ENCODE measurements at places on chromosomes 3 and 15.

- DNase-seq, result no peak
Observed at GRCh38 chr15:55110446-55110845, 86.3 kb downstream of the RSL24D1 start.

DNA sequence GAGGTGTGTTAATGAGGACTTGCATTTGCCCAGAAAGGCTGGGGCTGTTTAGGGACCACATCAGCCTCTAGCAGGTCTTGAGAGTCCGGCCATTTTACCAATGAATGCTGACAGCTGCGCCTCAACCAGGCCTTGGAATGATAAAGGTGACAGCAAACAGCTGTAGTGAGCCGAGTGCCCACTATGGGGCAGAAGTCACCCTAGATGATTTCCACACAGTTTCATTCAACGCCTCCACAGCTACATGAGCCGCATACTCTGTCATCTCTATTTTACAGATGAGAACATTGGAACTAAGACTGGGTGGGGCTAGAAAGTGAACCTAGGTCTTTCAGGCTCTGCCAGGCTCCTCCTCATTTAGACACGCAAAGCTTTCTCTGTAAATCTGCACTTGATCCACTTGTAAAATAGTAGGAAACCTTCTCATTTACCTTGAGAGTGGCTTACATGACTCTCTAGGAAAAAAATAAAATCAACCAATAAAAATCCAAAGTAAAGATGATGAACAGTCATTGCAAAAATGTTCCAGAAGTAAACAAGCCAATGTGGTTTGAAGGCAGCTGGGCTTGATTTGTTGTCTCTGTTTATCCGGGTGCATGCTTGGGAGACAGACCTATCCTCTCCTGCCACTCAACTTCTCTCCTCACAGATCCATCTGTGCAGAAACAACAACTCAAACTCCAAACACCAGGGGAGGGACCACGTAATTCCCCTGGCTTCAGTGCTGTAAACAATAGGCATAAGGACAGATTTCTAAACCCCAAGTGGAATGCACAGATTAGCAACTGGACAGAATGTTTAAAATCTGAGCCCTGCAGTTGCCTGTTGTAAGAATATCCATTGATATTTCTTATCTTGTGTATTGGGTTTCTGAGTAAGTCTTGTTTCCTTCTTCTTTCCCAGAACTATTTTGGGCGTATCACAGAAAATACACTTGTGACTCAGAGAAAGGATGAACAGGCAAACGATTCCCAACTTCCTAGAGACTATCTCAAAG, 31.5 kb upstream of the LDHAL6B start:
- DNase-seq, result peak; percentile 51

- peak; percentile 51 for DNase-seq
Observed at GRCh38 chr3:62873761-62874710, 1.2 kb downstream of the CADPS start.

GRCh38 chr3:13824521-13825310, 55.2 kb downstream of the WNT7A start:
- no peak for DNase-seq

DNA sequence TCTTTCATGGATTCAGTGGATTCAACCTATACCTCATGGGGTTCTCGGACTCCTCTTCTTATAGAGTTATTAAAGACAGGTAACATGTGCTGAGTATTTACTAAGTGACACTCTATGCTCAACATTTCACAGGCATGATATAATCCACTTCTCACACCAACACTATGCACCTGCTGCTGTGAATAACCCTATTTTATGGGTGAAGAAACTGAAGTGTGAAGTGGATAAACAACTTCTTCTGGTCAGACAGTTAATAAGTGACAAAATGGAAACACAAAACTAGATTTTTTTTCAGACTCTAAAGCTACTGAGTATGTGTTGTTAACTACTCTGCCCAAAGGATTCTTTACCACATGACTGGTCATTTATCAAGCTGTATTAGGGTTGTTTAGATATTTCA, 403.5 kb downstream of the DIPK2A start:
- no peak for DNase-seq

DNA sequence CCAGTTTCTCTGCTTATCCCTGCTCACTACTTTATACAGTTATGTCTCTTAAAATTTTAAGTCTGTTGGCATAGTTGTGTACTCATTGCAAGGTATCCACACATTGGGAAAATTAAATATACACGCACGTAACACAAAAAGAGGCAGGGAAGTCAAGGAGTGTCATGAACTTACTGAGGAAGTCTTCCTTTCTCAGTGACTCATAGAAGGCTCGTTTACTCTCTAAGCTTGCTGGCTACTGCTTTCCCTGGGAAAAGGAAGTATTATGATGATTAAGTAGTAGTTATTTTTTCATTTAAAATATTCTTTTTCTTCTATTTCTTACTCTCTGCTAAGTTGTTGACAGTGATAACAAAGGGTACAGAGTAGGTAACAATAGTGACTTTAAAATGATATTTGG, 287.3 kb downstream of the UBE2E2 start:
- no peak for DNase-seq

DNA sequence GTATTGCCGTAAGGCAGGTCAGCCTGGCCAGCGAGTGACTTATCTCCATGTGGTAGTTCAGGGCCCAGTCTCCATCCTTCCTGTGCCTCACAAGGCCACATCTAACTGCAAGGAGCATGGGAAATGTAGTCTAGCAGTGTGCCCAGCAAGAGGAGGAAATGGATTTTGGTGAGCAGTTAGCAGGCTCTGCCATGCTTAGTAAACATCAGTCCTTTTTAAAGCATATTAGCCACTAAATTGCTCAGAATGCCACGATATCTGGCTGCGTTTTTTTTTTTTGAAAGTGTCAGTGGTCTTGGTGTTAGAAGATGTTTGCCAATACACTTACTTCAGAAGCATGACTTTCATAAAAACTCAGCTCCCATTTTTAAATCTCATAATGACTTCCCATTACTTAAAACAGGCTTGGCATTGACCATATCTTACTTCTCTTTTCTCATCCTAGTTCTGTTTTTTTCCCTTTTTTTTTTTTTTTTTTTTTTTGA, 470.2 kb upstream of the TPRG1 start:
- no peak for DNase-seq

- DNase-seq, result no peak
Observed at GRCh38 chr15:48536681-48537091, 108.8 kb downstream of the FBN1 start.

GRCh38 chr15:43235536-43235935, 14.7 kb upstream of the EPB42 start:
- DNase-seq, result no peak

DNA sequence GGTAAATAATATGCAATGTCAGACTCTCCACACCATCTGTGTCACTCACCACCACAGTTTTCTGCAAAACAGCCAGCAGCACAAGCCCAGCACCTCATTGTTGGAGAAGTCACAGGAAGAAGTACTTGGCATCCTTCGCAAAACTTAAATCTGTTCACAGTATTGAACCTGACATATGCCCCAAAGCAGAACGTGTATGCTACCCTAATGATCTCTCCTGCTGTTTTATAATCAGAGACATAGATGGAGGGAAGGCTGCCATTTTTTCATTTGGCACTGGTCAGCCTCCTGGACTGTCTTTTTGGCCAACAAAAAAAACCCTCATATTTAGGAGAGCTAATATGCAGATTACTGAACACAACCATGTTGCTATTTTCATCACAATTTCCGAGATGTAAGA, 1272.9 kb downstream of the ROBO1 start:
- DNase-seq, result no peak

DNA sequence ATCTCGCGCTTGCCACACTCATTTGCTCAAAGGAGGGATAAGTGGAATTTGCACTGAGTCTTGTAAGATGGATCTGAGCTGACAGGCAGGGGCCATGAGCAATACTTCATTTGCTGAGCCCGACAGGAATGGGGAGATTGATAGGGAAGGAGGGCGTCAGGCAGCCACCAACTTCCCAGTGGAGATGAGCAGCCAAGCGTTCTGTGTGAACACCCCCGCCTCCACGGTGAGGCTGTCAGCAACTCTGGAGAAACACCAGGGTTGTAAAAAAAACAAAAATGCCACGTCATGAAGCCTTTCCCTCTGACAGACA, 36.8 kb downstream of the TLE3 start:
- no peak for DNase-seq

- no peak for DNase-seq
Observed at GRCh38 chr3:73804204-73804603, 179.5 kb upstream of the PDZRN3 start.

GRCh38 chr3:142734834-142735233, 11.0 kb downstream of the TRPC1 start:
- no peak for DNase-seq

DNA sequence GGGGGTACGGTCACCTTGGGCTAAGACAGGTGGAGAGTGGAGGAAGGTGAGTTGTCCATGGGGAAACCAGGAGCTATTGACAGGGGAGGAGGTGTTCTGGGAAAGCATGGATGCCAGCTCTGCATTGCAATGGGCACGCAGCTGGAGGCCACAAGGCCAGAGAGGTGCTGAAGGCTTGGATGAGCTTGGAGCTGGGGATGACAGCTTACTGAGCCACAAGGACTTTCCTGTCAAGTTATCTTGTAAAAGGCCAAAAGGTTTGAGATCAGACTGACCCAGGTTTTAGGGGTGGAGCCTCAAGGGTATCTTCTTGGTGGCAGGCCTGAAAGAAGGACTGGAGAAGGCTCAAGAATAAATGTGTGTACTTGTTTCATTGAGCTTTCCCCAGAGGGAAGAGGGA, 115.2 kb downstream of the ASB7 start:
- no peak for DNase-seq

- no peak for DNase-seq
Observed at GRCh38 chr3:126895178-126896066, 87.5 kb upstream of the PLXNA1 start.

DNA sequence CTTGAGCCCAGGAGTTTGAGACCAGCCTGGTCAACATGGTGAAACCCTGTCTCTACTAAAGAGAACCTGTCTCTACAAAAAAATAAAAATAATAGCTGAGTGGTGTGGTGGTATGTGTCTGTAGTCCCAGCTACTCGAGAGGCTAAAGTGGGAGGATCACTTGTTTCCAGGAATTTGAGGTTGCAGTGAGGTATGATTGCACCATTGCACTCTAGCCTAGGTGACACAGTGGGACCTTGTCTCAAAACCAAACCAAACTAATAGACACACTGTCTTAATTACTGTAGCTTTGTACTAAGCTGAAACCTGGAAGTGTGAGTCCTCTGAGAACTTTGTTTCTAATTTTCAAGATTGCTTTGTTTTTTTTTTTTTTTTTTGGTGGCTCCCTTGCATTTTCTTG, 30.4 kb downstream of the MGA start:
- DNase-seq, result no peak

DNA sequence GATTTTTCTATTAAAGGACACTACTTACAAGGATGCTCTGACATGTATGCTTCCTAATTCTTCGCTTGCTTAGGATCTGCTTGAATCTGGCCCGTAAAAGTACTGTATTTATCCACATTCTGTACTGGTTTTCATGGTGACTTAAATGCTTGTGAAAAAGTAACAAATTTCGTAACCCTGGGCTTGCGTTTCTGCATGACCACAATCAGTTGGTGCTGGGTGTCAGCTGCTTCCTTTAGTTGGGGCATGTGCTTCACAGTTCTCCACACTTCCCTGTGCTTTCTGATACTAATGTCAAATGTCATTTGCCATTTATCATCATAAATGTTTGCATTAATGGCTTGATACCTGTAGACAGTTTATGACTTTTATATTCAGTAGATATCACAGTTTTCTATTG, 218.4 kb upstream of the MLF1 start:
- DNase-seq, result no peak

All from NCI-H1436 (cell line).